ENCODE measurements at places on chromosomes 4 and X. TPM values are rescaled to one million over a fixed set of nuclear protein-coding genes. Genes with fewer than 3 reads are reported as not detected.

The PAGE1 gene
- total RNA-seq = not detected

DNA sequence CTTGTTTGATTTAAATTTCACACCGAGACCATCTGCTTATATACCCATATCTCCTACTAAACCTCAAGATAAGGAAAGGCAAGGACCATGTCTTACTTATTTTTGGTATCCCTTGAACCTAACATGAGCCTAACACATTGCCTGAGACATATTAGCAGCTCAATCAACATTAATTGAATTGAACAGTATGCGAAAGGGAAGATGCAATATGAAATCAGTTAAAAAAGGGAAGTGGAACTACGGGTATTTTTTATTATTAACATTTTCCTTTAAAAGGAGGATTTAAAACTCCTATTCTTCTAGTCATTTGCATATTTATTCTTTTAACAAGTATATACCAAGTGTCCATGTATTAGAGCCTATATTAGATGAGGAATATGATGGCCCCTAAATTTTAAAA, 197.0 kb downstream of the CAMK2D start:
- no peak for DNase-seq

DNA sequence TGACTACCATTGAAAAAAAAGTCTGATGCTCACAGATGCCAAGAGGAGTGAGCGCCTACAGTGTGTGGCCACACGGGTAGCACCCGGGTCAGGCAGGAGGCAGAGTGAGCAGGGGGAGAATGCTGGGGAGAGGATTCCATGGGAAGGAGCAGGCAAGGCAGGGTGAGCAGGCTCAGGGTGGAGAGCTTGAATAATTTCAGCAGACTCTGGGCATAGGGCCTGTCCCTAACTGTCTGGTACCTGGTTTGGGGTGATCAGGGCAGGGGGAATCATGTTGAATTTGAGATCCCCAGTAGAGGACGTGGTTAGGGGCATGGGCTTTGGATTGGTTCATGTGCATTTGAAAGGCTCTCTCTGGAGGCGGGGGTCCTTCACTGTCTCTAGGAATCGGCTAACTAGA, 51.2 kb upstream of the TLR3 start:
- DNase-seq = no peak

DNA sequence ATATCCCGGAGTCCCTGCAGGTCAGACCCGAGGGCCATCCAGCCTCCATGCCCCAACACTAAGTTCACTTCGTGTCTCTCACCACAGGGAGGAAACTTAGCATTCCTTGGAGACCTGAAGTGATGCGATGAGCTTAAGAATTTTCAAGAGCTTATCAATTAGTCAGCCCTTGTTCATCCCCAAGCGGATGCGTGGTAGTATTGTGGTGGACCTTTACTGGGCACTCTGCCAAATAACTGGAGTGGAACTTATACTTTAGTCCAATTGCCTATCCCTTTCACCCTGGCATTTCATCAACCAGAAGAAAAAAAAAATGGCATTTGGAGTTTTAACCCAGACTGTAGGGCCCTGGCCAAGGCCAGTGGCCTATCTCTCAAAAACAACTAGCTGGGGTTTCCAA, 137.1 kb downstream of the RELL1 start:
- no peak for DNase-seq

- no peak for DNase-seq
These were observed 83.8 kb downstream of the EGF start for GRCh38 chr4:109996526-109996925.

GRCh38 chrX:52977953-52978352, 19.6 kb upstream of the FAM156A start:
- DNase-seq = no peak

- no peak for DNase-seq
These were observed 87.8 kb downstream of the FIP1L1 start for GRCh38 chr4:53465281-53465680.

DNA sequence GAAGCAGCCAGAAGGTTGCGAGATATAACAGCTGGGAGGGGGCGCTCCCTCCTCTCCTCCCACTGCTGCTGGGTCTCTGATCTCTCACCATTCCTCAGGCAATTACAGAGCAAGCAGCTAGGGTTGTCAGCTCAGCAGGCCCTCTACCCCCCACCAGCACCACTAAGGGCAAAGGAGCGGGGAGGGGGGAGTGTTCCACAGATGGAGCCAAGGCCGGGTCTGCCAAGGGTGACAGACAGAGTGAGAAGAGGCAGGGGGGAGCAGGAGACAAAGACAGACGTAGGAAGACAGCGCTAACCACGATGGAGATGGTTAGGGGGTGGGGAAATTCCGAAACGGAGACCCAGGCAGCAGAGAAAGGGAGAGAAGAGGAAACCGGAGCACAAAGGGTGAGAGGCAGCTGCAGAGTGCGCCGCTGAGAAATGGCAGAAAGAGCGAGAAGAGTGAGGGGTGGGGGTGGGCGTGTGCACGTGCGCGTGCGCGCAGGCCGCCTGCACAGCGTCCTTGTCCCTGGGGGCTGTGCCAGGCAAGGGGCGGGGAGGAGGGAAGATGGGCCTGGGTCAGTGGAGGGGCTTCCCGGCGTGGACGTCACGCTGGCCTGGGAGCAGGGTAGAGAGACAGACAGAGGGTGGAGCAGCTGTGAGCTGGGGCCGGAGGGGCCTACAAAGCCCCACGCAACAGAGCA, 6.9 kb downstream of the L1CAM start:
- DNase-seq = no peak

DNA sequence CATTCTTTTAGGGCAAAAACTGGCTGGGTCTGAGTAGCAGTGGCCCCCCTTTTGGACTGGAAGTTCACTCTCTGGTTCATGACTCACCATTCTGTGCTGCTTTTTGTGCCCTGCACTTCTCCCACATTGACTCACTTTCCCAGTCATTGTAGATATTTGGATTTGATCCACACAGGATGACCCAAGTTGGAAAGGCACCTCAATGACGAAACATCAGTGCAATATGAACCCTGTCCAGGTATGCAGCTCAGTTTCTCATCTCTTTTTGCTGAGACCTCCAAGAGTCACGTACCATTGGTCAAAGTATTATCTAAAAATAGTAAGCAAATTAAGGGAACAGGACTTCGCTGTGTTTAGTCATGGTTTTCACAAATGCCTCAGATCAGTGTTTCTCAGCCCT, 92.7 kb downstream of the CBLL2 start:
- peak; percentile 36 for DNase-seq

DNA sequence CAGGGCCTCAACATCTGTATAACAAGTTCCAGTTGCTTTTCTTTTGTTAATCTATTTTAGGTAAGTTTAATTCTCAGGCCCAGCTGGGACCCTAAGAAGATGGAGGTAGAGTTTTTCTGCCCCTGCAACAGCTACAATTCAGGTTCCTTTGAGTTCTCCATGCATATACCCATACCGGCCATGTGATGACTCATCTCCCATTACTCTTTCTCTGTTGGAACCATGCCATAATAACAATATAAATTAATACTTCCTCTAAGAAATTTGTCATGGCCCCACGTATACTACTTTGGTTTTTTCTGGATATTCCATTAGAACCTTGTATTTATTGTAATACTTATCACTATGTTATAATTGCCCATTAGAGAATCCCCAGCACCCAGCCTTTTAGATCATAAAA, 1.3 kb upstream of the INTU start:
- DNase-seq = no peak

Data from SJSA1 (cell line).